DMS79 (cell line): ENCODE measurements at places on chromosomes 7 and 10.

GRCh38 chr7:32639122-32639521 lies 143.8 kb downstream of the AVL9 start:
- DNase-seq, result no peak

DNA sequence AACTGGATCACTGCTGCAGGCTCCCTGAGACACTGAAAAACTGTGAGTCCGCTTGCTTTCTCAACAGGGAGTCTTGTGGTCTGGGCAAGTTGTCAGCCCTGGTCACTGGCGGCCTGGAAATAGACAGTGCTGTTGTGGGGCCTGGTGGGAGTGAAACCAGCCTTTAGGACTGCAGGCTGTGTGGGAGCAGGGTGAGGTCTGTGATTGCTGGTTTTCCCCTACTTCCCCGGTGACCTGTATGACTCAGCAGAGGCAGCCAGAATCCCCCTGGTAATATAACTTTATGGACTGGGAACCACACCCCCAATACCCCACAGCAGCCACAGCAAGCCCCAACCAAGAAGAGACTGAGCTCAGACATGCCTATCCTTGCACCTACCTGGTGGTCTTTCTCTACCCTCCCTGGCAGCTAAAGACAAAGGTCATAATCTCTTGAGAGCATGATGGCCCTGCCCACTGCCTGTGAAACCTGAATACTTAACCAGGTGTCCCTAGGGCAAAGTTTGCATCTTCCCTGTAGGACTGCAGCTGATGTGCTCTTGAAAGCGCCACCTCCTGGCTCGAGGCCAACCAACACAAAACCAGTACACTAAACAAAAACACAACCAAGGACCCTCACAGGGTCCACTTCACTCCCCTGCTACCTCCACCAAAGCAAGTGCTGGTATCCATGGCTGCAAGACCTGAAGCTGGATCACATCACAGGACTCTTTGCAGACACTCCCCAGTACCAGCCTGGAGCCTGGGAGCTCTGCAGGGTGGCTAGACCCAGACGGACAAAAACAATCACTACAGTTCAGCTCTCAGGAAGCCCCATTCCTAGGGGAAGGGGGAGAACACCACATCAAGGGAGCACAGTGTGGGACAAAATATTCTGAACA lies 7.2 kb upstream of the ADAM22 start:
- DNase-seq, result peak; percentile 72

- DNase-seq, result no peak
Measured at GRCh38 chr7:23067271-23067670, 38.3 kb upstream of the KLHL7 start.

GRCh38 chr7:2065528-2065927 lies 167.2 kb downstream of the MAD1L1 start:
- no peak for DNase-seq
